Spleen (tissue), 13 donors: ENCODE measurements at places on chromosomes 7 and 10. TPM values are rescaled to one million over a fixed set of nuclear protein-coding genes. Genes with fewer than 3 reads are reported as not detected.

The FAM25G gene
- not detected for polyA plus RNA-seq

The ALOX5 gene
- 119 TPM for polyA plus RNA-seq

The SH2D4B gene
- polyA plus RNA-seq = 0.10 TPM

The TAX1BP1 gene
- polyA plus RNA-seq = 39.9 TPM

The IFIT1B gene
- polyA plus RNA-seq = 0.04 TPM

The RELN gene
- polyA plus RNA-seq = 0.61 TPM

The INHBA gene
- polyA plus RNA-seq = 0.26 TPM
